ENCODE measurements at places on chromosomes 4 and X.

- no peak for DNase-seq
Observed at GRCh38 chr4:12692815-12693214, 791.3 kb downstream of the RAB28 start.

GRCh38 chrX:135484641-135485289 lies 35.7 kb upstream of the INTS6L start:
- peak; percentile 50 for DNase-seq

GRCh38 chr4:42819863-42820514 lies 72.5 kb upstream of the GRXCR1 start:
- no peak for DNase-seq

DNA sequence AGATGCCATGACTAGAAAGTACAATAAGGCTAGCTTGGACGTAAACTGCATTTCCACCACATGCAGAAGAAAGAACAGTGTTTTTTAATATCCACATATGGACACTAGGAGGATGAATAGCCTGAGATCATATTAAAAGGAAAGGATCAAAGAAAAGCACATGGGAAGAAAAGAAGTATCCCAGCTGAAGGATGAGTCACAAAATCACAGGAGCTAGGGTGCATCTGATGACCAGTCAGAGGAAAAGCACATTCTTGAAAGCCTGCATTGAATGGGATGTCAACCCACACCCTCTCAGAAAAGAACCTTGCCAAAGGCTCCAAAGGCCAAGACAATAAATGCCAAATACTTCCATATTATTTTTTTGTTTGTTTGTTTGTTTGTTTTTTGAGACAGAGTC lies 56.8 kb upstream of the PRDX4 start:
- no peak for DNase-seq

GRCh38 chr4:161892951-161893350 lies 270.8 kb downstream of the FSTL5 start:
- no peak for DNase-seq

GRCh38 chr4:135948797-135949196 lies 1583.5 kb downstream of the PCDH18 start:
- DNase-seq = no peak

GRCh38 chr4:87749883-87750282 lies 49.5 kb upstream of the IBSP start:
- no peak for DNase-seq

GRCh38 chr4:30973993-30974392 lies 253.8 kb downstream of the PCDH7 start:
- no peak for DNase-seq

- no peak for DNase-seq
Observed at GRCh38 chr4:108889696-108890483, 127.0 kb upstream of the ETNPPL start.
